ENCODE measurements at places on chromosomes 1 and 21.
A peak's percentile ranks its signal among the peaks of the same experiment; 100 is the strongest.

DNA sequence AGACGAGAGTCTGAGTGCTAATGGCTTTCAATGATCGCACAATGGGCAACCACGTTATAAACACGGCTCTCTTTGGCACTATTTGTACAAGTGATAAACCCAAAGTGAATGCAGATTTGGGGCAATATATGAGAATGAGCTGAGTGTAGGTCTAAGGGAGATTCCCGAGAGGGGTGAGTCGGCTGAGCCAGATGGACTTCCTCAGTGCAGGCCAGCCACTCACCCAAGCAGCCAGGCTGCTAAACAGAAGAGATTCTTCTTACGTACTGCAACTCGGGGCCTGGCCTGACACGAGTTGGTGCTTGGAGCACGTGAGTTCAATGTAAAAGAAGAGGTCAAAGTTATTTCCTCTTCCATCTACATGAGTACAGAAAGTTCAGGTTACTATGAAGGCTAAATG lies 6.2 kb upstream of the MIXL1 start:
- no peak for DNase-seq

DNA sequence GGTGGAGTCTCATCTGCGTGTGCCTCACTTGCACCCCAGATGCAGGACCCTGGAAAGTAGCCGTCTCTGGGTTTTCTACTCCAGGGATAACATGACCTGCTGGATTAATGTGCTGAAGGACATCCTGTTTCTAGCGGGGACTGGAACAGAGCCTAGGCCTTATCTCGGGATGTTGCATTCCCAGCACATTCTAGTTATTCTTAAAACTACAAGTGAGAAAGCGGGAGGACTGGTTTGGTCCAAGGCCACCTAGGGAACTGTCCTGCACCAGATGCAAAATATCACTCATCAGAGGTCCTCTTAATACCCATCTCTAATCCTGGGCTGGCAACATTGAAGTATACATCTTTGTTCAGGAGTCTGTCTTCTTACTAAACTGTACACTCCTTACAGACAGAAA lies 179.9 kb downstream of the ZC3H11B start:
- no peak for DNase-seq

DNA sequence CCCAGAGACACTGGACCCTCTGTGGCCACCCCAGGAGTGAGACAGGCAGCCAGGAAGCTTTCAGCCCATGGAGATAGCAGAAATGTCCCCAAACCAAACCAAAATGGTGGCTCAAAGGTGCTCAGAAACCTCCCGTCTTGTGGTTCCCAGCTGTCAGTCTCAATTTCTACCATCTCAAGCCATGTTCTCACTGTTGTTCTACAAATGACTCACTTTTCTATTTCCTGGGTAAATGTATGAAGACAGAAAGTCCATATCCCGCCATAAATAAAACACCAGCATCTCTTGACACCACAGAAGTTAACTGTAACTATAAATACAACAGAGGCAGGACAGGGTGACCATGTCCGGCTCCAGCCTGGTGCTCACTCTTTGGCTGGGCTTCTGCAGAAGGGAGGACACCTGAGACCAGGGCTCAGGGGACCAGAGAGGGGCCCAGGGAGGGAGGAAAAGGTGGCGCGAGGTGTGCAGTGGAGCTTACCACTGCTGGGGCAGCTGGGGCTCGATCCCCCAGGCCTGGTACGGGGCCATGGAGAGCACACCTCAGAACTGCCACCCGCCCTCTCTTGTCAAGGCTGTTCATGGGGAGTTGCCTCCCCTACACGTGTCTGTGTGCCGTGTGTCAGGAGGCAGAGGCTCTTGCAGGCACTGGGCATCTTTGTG lies 43.6 kb downstream of the EPHB2 start:
- DNase-seq: no peak

GRCh38 chr1:91611483-91611917 lies 110.8 kb downstream of the CDC7 start:
- DNase-seq: peak; percentile 29

DNA sequence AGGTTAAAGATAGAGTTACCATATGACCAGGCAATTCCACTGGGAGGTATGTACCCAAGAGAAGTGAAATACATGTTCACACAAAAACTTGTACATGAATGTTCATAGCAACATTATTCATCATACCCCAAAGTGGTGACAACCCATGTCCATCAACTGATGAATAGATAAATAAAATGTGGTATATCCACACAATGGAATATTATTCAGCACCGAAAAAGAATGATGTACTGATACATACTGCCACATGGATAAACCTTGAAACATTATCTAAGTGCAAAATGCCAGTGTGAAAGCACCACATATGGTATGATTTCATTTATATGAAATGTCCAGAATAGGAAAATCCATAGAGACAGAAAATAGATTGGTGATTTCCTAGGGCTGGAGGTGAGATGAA lies 53.4 kb upstream of the PAXBP1 start:
- DNase-seq: no peak

GRCh38 chr1:116833718-116834117 lies 76.0 kb upstream of the PTGFRN start:
- DNase-seq: no peak

DNA sequence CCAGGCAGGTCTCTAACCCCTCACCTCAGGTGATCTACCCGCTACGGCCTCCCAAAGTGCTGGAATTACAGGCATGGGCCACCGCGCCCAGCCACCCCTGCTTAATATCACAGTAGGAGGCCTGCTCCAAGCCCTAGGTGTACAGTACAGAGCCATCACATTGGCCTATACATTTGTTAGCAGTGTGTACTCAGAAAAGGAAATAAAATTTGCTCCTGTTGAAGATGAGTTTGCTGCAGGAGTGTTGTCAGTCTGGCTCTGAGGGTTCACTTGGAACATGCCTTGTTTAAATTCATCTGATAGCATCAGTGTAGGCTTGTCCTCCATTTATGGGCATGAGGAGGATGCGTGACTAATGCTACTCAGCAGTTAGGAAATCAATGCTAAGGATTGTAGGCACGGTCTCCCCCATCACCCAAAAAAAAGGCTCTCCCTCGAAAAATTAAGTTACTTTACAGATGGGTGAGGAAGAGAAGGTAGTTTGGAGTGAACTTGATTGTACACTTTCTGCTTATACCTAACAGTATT lies 4.6 kb upstream of the ENAH start:
- DNase-seq: no peak

GRCh38 chr1:246597340-246597739 lies 31.1 kb downstream of the CNST start:
- no peak for DNase-seq

DNA sequence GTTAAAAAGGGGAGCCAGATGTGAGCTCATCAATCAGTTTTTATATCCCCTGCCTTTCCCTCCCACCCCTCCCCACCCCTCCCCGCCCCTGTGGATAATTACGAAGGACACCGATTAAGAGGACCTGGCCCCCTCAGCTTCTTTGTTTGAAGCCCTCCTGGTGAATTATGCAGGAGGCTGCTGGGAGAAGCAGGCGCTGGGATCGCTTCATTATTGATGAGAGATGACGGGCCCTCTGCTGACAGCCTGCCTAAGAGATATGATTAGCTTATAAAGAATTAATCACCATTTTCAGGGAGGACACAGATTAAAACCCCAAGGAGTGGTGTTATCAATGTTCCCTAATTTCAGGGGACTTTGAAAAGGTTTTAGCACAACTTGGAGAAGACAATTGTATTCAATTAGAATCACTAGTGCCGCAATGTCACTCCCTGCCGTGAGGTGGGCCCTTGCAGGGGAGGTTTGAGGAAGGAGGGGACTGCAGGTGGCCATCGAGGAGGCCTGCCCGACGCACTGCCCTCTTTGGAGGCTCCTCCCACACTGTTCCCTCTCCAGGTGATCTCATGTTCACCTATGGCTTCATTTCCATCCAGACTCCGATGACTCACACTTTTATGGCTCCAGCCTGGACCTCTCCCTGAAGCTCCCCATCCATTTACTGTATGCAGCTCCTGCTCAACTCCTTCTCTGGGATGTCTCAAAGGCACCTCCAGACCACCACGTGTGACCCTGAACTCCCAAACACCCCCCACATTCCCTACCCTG lies 67.0 kb upstream of the KLHDC7A start:
- no peak for DNase-seq

DNA sequence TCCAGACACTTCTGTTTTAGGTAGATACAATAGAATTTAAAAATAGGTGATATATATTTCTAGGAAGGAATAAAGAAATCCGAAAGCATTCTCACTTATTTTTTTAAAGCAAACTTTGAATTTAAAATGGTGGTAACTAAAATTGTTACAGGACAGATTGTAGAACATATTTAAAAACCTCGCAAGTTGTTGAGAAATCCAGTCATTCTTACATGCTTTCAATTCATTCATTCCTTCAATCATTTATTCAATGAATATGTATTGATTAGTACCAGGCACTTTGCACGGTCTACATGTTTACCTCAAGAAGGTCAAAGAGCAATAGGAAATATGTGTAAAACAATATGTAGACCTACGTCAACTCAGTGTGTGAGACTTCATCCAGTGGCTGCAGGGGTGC lies 189.9 kb upstream of the SNX7 start:
- DNase-seq: no peak

- DNase-seq: no peak
These were observed 11.0 kb upstream of the RGS18 start for GRCh38 chr1:192147221-192147620.

GRCh38 chr1:205512059-205513045 lies 7.9 kb downstream of the CDK18 start:
- DNase-seq: no peak

Measured in G401 (cell line).